ENCODE measurements at places on chromosomes 4 and X.

- DNase-seq, result no peak
These were observed 204.0 kb downstream of the ADAMTS3 start for GRCh38 chr4:72365016-72365415.

GRCh38 chr4:173940146-173940545, 343.3 kb downstream of the FBXO8 start:
- no peak for DNase-seq

- no peak for DNase-seq
These were observed 139.9 kb downstream of the REPS2 start for GRCh38 chrX:17086317-17086716.

- DNase-seq, result no peak
These were observed 129.6 kb downstream of the ANK2 start for GRCh38 chr4:113179091-113179490.

DNA sequence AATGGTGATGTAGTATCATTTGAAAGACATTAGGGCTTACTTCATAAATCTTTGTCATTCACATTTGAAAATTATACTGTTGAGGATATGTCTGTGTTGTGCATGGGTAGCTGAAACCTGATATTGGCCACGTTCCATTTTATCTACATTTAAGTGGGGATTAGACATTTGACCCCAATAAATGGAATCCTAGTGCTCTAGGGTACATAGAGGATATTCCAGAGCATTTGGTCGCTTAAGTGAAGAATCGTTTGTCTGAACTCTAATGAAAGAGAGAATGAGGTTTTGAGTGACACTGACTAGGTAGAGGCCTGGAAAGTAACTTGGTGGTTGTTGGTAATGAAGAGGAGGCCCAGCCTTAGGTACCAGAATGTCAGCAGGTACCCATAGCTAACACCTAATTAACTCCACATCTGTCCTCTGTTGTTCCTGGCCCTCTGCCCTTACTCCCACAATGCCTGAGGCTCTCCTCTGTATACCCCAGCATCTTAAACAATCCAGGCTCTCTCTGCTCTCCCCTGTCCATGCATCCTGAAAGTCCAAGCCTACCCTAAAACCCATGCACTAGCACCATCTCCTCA, 299.5 kb upstream of the KLF3 start:
- peak; percentile 28 for DNase-seq

DNA sequence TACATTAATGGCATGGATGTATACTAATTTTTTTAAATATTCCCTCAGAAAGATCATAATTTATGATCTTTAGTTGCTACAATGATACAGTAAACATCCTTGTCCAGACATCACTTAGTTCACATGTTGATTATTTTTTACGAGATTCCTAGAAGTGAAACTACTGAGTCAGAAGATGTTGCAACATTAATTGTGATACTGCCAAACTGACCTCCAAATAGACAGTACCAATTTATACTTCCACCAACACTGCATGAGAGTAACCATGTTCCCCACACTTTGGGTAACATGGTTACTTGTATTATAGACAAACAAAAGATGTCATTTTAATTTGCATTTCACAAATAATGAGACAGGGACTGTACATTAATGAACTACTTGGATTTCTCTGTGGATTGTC, 19.6 kb downstream of the RCHY1 start:
- DNase-seq, result no peak

DNA sequence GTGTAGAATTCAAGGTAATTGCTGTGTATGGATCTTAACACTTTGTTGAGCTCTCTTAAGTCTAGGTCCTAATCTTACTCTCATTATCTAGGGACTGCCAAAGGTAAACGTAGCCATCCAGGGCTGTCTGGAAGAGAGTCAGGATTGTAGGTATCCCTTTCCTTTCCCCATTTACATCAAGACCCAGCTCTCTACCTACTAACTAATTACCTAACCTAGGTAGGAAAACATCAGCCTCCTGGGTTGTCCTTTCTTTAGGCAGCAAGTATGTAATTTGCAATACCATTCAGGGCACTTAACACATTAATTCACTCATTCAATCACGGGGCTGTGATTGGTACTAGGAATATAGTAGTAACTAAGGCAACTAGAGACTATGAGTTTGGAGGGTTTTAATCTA, 15.2 kb upstream of the CPEB2 start:
- no peak for DNase-seq

GRCh38 chrX:22105231-22105630, 73.1 kb downstream of the PHEX start:
- DNase-seq, result no peak

DNA sequence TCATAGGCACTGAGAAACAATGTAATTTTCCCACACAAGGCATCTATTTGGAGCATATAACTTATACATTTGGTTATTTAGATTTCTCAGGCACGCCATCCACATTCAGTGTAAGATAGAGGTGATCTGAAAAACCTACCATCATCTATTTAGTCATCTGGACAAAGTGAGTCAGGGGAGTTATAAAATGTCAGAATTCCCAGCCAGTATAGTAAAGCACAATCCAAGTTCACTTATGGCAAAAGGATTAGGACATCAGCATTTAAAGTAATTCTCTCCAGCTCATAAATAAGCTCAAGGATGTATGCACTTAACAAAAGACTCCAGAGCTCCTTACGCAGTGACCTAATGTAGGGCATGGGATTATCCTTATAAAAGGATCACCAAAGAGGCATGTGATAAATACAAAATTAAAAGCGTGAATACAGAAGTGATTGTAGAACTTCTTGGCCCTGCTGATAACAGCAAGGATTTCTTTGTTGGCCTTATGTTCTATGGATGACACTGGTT, 65.3 kb upstream of the DCLK2 start:
- no peak for DNase-seq

- no peak for DNase-seq
These were observed 528 bp downstream of the NSDHL start for GRCh38 chrX:152831391-152831790.

- no peak for DNase-seq
These were observed 45.0 kb downstream of the ETDC start for GRCh38 chrX:135354288-135354687.

DNA sequence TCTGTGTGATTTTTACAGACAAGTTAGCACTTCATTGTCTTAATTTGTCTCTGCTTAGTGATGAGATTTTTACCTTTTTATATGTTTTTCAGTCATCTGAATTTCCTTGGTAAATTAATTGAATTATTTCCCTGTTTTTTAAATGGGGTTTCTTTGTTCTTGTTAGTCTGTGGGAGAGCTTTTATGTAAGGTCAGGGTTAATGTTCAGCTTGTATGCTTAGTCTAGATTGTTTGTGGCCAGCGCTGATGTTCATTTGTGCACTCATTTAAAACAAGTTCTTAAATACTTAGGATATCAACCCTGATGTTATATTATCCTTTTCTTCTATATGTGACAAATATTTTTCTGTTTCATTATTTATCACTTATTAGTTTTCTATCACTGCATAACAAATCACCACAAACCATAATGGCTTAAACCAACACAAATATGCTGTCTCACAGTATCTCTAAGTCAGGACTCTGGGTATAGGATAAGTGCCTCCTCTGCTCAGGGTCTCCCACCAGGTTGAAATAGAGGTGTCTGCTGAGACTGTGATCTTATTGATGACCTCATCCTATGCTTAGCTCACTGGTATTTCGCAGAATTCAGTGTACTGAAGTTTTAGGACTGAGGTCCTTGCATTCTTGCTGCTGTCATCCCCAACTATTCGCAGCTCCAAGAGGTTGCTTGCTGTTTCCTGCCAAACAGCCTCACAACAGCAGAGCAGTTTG, 53.2 kb downstream of the ATP10D start:
- DNase-seq, result no peak

DNA sequence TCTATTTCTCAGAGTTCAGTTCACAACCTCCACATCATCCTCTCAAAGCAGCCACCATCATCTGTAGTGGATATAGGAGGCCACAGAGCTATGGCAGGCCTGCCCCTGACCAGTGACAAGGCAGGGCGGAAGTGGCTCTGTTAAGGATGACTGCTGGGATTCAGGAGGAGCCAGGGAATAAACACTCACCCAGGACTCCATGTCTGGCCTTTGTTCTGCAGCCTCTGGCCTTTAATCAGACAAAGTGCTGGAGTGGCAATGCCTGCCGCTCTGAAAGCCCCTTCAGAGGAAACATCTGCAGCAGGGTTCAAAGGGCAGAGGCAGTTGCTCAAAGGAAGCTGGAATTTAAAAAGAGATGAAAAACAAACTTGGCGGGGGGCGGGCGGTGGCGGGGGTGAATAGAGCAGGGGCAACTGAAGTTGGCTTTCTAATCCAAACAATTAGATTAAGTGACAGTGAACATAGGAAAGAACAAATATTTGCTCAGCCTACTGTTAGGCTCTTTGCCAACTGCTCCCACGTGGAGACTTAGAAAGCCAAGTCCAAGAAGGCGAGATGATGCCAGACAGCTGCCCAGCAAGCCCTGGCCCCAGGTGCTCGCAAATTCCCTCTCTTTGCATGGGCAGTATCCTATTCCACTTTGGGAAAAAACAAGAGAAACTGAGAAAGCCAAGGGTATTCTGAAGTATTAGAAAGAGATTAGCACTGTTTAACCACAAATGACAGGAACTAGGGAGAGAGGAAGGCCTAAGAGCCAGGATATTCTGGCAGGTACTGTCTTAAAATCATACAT, 5.5 kb downstream of the MPP1 start:
- DNase-seq, result peak; percentile 88

- no peak for DNase-seq
These were observed 148.3 kb downstream of the STOX2 start for GRCh38 chr4:184053434-184053833.

GRCh38 chr4:141246243-141246642, 25.5 kb downstream of the ZNF330 start:
- no peak for DNase-seq

GRCh38 chr4:126364311-126364911, 1049.7 kb downstream of the FAT4 start:
- DNase-seq, result no peak

Data from NCI-H1417 (cell line).